ENCODE measurements at places on chromosomes 6 and 20.

GRCh38 chr6:10583509-10583901, 62.4 kb downstream of the GCNT2 start:
- no peak for DNase-seq

- DNase-seq, result no peak
These were observed 18.8 kb upstream of the RPS6KA2 start for GRCh38 chr6:166645896-166646295.

- DNase-seq, result peak; percentile 90
These were observed 78.5 kb upstream of the AHI1 start for GRCh38 chr6:135576055-135576454.

- peak; percentile 23 for DNase-seq
These were observed 1359.4 kb upstream of the GJE1 start for GRCh38 chr6:140773276-140773675.

DNA sequence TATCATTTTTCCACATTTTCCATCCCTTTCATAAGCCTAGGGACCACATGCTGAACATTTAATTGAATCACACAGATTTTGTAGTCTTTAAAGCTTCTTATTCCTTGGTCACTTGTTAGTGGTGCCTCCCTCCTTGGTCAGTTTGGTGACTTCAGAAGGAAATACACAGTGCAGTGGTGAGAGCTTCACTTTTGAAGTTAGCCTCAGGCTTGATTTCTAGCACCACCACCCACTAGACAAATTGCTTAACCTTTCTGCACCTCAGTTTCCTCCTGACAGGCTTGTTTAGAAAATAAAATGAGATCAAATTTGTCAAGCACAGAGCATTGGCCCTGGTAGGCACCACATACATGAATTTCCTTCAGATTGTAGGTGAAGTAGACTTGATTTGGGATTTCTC, 91.7 kb downstream of the FOXO3 start:
- DNase-seq, result no peak

GRCh38 chr20:38485041-38485440, 12.4 kb downstream of the RALGAPB start:
- no peak for DNase-seq

DNA sequence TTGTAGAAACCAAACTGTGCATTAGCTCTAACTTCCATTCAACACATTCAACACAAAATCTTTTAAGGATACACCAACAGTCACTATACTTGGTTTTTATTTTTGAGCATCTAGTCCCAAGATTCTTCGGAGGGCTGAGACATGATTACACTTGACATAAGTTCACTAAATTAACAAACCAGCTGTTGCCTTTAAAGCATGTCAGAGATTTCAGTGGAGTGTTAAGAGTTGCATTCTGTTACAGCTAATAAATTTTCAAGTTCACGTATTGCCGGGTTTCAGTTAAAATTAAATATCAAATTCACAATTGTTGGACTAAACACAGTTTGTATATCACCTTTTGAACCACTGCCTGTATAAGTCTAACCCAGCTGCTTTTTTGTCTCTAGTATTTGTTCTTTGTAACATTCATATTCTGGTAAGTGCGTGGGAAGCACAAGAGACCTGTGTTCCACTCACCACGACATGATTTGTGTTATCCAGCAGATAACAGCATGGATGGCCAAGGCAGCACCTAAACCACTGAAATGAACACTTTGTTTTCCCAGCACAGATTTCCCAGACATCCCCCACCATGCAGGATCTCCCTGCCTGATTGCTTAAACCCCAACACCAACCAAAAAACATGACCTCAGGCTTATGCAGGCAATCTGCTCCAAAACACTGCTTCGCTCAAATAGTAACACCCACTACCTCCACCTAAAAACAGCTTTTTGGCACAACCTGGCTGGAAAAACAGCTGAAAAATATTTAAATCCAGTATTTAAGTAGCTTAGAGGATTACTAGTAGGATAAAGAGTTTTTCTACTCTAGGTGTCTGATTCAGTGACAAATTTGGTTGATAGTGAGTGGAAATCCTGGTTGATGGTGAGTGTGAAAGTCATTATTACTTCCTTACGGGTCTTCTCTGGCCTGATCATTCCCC, 286.5 kb upstream of the NT5E start:
- DNase-seq, result no peak

DNA sequence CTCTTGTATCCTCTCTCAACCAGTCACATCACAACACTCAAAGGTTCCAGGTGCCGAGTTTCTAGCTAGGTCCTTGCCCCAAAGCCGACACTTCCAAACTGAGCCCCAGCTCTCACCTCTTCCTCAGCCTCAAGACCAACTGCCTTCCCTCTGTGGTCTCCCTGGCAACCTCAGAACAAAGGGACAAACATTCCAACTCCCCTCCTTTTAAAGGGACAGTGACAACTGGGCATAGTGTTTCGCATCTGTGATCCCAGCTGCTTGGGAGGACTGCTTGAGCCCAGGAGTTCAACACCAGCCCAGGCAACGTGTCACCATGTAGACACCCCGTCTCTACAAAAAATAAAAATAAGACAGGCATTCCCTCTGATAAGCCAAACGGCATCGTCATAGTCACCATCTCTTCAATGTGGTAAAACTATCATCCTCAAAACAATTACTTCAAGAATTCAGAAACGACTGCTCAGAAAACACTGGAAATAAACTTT, 11.3 kb downstream of the DIDO1 start:
- DNase-seq, result peak; percentile 49

GRCh38 chr6:13664703-13665352, 46.8 kb downstream of the RANBP9 start:
- DNase-seq, result peak; percentile 62
